Trophoblast cell (in vitro differentiated cells and primary cell): ENCODE measurements at places on chromosomes 16 and 17.

GRCh38 chr16:87051526-87052320 is 265.5 kb downstream of the C16orf95 start:
- no peaks in the 10 kb centered on the region for H3K27me3 ChIP-seq
- no peak overlapping the region for H3K27ac ChIP-seq

DNA sequence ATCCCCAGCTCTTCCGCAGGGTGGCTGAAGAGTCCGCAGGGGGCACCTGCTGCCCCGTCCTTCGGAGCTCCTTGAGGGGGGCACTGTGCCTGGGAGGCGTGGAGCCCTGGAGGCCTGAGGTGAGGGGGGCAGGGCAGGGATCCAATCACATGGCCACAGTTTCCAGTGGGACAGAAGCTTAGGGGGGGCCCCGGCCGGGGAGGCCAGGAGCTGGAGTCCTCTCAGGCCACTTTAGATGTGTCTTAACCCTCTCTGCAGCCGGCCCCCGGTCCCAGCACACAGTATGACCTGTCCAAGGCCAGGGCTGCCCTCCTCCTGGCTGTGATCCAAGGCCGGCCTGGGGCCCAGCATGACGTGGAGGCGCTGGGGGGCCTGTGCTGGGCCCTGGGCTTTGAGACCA is 10.8 kb downstream of the ZNF213 start:
- no peak overlapping the region for H3K4me3 ChIP-seq
- no peak for DNase-seq
- peaks cover 2% of the 10 kb centered on the region for H3K4me1 ChIP-seq
- H3K27ac ChIP-seq = no peak overlapping the region

GRCh38 chr17:53420035-53420641 is 402.6 kb upstream of the KIF2B start:
- H3K36me3 ChIP-seq = no peaks in the 10 kb centered on the region
- no peak for DNase-seq
- H3K27ac ChIP-seq = no peak overlapping the region
- no peaks in the 10 kb centered on the region for H3K4me1 ChIP-seq
- H3K27me3 ChIP-seq = no peaks in the 10 kb centered on the region
- H3K4me3 ChIP-seq = no peak overlapping the region

DNA sequence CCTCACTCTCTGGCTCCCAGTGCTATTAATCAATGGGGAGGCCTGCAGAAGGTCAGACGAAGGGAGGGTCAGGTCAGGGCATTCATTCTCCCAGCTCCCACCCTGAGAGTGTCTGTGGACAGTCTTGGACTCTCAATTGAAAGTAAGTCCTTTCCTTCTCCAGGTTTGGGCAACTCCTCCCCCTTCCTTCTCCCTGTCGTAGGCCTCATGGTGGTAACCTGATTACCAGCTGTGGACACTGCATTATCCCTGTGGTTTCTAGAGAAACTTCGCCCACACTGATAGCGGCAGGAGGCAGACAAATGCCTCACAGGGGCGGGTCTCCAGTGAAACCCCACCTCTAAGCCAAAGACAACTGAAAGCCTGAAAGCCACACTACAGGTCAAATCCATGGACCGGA is 57.7 kb upstream of the SLC25A19 start:
- H3K36me3 ChIP-seq = no peaks in the 10 kb centered on the region
- DNase-seq = no peak
- peaks cover 10% of the 10 kb centered on the region for H3K4me1 ChIP-seq
- H3K4me3 ChIP-seq = no peak overlapping the region

GRCh38 chr16:12449374-12449773 is 354.3 kb downstream of the CPPED1 start:
- H3K27ac ChIP-seq = no peak overlapping the region
- no peaks in the 10 kb centered on the region for H3K4me1 ChIP-seq
- H3K36me3 ChIP-seq = no peaks in the 10 kb centered on the region
- H3K4me3 ChIP-seq = no peak overlapping the region
- DNase-seq = no peak
